Esophagus muscularis mucosa (tissue), 4 donors: ENCODE measurements at places on chromosomes 7 and 10. TPM values are rescaled to one million over a fixed set of nuclear protein-coding genes. Genes with fewer than 3 reads are reported as not detected.

IKZF5 gene
- total RNA-seq: 7.0 TPM

FGFBP3 gene
- total RNA-seq: 0.66 TPM

INA gene
- 2.5 TPM for total RNA-seq

COL13A1 gene
- 2.0 TPM for total RNA-seq

OR6B1 gene
- total RNA-seq: not detected

SLC13A1 gene
- 0.11 TPM for total RNA-seq

PARG gene
- 20.9 TPM for total RNA-seq

FAM25A gene
- not detected for total RNA-seq

OPN1SW gene
- not detected for total RNA-seq
